Lung microvascular endothelial cell (primary cell): ENCODE measurements at places on chromosomes 5 and 9.

DNA sequence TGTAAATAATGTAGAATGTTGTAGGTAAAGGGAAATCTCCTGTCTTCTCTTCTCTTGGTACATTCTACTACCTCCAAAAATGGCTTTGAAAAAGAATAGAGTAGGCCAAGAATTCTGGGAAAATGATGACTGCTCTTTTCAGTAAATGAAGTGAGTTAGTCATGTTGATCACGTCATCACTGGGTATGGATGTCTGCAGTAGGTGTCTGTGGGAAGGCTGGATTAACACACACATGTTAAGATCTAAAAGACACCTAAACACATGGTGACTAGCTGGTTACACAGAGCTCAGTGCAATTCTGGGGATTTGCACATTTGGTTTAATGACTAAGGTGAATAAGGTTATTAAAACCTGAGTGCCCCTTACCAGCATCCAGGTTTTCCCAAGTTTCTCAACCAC lies 161.5 kb downstream of the CEP120 start:
- no peak for DNase-seq

DNA sequence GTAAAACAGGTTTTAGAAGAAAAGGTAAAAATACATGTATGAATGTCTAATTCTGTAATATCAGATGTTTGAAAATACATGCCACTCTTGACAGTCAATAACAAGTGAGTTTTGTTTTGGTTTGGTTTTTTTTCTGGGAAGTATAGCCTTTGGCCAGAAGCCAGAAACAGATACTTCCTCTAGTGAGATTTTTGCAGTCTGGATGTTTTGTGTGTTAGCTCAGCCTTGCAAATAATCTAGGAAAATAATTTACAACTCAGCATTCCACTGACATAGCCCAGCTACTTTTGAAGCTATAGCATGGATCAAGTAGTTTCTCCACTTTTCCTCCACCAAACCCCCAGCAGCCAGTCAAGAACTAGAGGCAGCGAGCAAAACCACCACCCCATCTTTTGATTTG lies 56.7 kb downstream of the SLC1A1 start:
- peak; percentile 84 for DNase-seq

GRCh38 chr9:126439402-126439765 lies 112.8 kb downstream of the MVB12B start:
- no peak for DNase-seq

DNA sequence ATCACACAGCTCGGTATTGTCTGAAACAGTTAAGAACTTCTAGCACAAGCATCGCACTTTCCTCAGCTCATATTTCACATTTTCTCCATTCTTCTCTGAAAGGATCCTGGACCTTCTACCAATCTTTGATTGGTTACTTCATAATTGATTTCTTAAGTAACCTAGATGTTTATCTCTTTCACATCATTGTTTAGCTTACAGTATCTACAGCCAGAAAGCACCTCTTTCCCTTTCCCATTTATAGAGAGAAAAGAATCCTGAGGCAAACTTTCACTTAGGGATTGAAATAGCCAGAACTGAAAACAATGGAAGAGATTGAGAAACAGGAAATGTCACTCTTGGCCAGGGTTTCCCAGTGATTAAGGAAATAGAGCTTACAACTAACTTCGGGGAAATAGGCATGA lies 2.5 kb downstream of the IL33 start:
- peak; percentile 89 for DNase-seq

GRCh38 chr5:123460296-123460729 lies 37.1 kb upstream of the CEP120 start:
- DNase-seq: peak; percentile 90

DNA sequence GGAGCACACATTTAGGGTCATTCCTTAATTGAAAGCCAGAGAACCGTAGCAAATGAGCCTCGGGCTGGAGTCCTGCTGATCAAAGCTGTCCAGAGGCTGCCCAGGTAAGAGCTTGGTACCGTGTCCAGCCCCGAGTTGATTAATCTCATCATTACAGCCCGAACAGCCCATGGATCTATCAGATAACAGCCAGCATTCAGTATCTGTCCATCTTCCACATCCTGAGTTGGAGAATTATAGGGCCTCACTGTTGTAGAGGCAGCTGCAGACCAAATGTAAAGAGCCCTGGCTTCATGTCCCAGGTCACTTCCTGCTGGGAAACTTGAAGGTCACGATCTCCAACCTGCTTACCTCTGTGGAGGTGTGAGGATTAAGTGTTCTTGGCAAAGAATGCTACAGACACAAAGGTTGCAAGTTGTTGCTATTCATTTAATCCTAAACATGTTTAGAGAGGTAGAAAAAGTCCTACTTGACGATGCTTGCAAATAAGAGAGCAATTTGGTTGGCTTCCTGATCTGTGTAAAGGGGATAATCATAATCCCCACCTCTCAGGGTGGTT lies 16.1 kb downstream of the GGTA1 start:
- no peak for DNase-seq

- DNase-seq: no peak
These were observed 247.8 kb downstream of the PBX3 start for GRCh38 chr9:125995006-125995405.
